ENCODE measurements at places on chromosomes 3 and 15.

DNA sequence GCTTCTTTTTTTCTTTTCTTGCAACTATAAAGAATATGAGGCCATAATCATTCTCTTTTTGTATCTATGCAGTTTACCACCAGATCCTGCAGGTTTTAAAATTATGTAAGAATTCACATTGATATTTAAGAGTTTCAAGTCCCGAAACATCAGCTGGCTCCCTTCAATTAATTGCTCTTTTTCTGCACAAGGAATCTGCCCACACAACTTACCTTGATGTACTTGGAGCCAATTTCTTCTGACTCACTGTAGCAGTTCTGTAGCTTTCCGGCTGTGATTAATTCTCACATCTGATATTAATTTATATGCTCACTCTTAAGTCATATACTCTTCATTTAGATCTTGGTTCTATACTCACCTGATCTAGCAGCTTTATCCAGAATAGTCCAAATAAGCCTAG is 781.8 kb downstream of the CADM2 start:
- no peak for DNase-seq

- no peak for DNase-seq
These were observed 250.8 kb upstream of the CBLB start for GRCh38 chr3:106119614-106120082.

DNA sequence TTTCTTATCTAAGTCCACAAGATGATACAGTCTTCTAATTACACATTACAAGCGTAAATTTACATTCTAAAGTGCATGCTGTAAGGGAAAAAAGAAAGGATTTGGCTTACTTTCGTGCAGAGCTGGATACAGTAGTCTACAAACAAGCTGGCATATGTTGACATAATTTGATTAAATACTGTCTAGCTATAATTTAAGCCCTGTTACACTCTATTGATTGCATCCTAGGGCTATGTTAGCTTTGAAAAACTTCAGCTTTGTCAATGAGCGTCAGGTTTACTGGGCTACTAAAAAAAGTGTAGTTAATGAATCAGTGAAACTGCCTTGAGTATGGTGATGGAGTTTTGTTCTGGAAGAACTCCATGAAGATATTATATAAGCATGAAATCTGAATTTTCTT is 24.5 kb upstream of the PLCL2 start:
- no peak for DNase-seq

DNA sequence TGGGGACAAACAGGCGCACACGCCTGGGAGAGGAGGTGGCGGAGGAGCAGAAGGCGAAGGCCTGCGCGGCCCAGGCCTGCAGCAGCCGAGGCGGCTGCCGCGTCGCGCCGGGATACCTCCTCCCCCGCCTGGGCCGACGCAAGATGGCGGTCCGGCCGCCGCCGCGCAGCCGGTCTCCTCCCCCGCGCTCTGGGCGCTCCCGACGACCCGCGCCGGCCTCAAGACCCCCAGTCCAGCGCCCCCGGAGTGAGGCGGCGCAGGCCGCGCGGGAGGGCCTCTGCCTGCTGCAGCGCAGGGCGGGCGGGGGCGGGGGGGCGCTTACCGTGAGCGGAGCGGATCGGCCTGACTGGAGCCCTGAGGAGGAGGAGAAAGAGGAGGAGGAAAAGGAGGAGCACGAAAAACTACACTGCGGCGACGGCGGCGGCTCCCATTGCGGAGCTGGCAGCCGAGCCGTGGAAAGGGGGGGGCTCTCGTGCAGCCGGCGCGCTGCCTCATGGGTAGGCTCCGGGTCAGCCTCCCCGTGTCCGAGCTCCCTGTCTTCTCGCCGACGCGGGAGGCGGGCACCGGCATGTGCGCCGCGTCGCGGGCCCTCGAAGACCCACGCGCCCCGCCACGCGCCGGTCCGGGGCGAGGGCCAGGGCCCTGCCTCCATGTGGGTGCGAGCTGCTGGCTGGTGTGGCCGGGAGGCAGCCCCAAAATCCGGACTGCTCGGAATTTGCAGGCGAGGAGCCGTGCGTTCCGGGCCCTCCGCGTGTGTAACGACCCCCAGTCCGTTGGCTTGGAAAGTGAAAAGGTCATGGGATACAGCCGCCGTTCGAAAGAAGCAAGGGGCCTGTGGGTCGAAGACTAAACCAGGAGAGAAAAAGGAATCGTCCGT is at the start of gene ZNF280D:
Gene ZNF280D (minus strand): TSS at position 374 of the 877 bp plus-strand sequence. CDS start 26,400 bp downstream, outside the sequence.
- no peak for DNase-seq

- DNase-seq = no peak
These were observed 106.6 kb downstream of the TOP2B start for GRCh38 chr3:25558121-25558520.

- no peak for DNase-seq
These were observed 254.7 kb downstream of the NFKBIZ start for GRCh38 chr3:102104033-102104432.

DNA sequence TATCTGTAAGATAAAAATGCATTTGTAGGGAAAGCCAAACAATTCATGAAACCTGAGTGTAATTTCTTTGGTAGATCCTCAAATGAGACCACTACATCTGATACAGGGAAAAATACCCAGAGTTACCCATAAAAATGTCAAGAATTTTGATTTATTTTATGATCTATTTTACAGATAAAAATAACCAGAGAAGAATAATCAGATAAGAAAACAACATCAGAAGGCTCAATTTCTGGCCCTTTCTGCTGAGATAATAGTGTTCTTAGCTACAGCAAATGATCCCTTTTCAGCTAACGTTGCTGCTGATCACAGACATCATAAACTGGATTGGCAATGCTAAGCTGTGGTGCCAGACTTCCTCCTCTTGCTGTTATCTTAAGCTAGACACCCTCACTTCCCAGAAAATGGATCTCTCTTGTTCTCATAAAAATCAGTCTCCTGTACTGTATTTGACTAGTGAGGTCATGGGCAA is 21.3 kb upstream of the TMEM108 start:
- DNase-seq = no peak

DNA sequence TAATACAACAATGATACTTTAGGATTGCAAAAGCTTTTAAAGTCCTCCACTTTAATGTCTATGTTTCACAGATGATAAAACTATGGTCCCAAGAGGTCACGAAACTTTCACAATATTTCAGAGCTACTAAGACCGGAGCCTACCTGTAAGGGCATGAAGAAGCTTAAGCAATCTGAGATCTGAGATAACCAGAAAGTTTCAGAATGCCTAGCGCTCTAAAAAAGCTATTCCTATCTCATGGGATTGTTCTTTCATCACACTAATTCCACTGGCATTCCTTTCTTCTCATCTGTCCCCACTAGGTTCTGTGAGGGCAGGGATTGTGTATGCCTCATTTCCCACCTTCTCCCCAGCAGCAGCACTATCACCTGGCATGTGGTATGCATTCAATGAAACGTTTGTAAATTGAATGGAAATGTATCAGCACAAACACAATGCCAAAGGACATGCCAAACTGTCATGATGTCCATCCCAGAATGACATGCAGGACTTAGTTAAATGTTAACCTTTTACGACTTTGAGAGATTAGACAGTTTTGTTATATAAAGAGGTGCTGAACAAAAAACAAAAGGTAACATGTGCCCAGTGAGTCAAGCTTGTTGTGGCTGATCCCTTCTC is 104.7 kb upstream of the NR2F2 start:
- DNase-seq = no peak

DNA sequence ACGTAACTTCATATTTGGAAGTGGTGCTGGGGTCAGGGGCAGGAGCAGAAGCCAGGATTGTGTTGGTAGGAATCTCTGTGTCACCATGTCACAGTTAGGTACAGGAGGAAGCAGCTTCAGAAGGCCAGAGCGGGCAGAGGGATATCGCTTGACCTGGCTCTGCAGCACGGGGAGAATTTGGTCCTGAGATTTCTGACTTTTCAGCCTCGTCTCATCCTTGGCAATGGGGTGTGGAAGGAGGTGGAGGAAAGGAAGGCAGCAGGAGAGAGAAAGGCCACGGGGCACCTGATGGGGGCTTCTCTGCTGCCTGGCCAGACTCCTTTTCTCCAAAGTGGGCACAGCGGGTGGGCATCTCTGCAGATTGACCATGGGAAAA is 564 bp downstream of the IL16 start:
- DNase-seq = no peak

- DNase-seq = no peak
These were observed 261.4 kb downstream of the FHIT start for GRCh38 chr3:60989626-60990441.

- no peak for DNase-seq
These were observed 283.6 kb upstream of the TPM1 start for GRCh38 chr15:62758952-62759349.

DNA sequence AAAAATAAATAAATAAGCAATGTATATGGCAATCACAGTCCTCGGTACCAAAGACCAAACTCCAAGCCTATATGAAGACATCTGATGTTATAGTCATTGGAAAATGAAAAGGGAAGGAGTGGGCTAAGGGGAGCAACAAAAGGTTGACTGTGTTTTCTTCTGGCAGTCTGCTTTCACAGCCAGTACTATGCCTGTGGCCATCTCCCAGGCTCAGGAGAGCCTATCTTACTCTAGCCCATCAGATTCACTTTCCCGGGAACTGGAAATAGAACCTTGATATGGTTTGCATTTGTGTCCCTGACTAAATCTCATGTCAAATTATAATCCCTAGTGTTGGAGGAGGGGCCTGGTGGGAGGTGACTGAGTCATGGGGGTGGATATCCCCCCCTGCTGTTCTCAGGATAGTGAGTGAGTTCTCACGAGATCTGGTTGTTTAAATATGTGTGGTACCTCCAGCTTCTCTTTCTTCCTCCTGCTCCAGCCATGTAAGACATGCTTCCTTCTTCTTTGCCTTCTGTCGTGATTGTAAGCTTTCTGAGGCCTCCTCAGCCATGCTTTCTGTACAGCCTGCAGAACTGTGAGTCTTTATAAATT is 105.3 kb downstream of the PLCH1 start:
- no peak for DNase-seq

GRCh38 chr3:42439261-42440115 is 29.1 kb upstream of the LYZL4 start:
- DNase-seq = no peak

- DNase-seq = no peak
These were observed 55.9 kb upstream of the PHLDB2 start for GRCh38 chr3:111803123-111803593.

- DNase-seq = no peak
These were observed 67.9 kb downstream of the CORO2B start for GRCh38 chr15:68646696-68647095.

- DNase-seq = no peak
These were observed 106.1 kb downstream of the MEGF11 start for GRCh38 chr15:66147440-66147839.

DNA sequence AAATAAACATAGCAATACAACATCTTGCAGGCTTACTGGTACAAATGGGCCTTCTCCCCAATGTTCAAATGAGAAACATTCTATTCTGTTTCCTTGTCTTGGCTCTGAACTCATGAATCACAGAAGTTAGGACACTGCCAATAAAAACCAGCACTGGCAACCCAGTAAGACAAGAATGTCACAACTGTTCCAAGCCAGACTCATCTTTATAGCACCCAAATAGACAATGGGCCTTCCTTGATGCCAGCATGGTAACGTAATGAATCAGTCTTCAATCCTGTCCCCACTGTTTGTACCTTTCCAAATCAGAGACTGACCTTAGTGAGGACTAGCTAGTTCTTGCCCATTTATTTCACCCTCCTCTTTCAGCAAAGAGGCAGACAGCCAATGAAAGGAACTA is 14.1 kb upstream of the RPS17 start:
- no peak for DNase-seq

DNA sequence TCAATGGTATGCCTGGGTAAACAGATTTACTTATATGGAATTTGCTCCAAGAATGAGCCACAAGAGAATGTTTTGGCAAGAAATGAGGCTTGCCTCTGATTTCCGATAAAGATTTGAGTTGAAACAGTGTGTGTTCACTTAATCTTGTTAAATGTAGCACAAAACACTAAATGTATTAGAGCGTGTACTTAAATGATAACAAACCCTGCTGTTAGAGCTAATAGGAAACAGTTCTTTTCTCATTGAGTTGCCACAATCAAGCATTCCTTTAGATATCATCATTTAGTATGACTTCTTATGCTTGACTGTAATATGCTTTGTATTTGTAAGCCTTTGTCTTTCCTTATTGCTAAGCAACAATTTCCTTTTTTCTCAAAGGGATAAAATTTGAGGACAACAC is 353.6 kb upstream of the ZNF717 start:
- no peak for DNase-seq

DNA sequence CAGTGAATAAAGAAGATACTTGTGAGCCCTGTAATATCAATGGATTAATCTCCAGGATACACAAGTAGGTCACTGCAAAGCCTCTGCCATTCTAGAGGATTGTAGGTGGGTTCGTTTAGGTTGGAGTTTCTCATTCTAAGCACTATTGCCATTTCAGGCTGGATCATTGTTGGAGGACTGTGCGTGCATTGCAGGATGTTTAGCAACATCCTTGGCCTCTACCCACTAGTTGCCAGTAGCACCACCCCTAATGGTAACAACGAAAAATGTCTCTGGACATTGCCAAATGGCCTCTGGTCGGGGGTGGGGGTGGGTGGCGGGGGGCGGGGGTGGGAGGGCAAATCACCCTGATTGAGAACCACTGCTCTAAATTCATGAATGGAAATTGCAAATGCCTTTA is 4.9 kb upstream of the IFT57 start:
- DNase-seq = no peak

DNA sequence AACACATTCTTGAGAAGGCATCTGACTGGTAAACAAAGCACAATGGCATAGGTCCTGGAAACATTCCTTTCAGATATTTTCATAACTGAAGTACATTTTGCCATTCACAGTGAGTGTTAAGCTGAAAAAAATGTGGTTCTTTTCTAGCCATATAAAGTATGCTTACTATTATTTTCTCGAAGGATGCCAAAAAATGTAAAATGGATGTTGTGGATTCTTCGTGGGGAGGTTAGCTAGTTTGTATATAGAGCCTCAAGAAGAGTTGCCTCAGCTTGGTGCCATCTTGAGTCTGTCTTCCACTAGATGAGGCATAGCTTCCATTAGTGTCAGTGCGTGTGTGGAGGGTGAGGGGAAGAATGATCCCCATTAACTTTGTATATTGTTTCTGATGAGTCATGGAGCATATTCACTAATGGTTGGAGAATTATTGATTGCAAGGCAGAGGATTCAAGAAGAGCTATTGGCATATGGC is 4.1 kb downstream of the MBNL1 start:
- no peak for DNase-seq

- no peak for DNase-seq
These were observed 50.7 kb upstream of the POLR2M start for GRCh38 chr15:57655809-57656208.
